Stimulated activated CD8-positive, alpha-beta memory T cell treated with anti-CD3 and anti-CD28 coated beads, Interleukin-12 subunit alpha, Interleukin-12 subunit beta, amount 100 ng/mL, for 4 hours (primary cell): ENCODE measurements at places on chromosomes 4 and X.

- no peak for DNase-seq
Measured at GRCh38 chr4:61070269-61070668, 129.9 kb upstream of the ADGRL3 start.

- DNase-seq, result peak; percentile 10
Measured at GRCh38 chrX:40266490-40267333, 169.0 kb upstream of the BCOR start.

DNA sequence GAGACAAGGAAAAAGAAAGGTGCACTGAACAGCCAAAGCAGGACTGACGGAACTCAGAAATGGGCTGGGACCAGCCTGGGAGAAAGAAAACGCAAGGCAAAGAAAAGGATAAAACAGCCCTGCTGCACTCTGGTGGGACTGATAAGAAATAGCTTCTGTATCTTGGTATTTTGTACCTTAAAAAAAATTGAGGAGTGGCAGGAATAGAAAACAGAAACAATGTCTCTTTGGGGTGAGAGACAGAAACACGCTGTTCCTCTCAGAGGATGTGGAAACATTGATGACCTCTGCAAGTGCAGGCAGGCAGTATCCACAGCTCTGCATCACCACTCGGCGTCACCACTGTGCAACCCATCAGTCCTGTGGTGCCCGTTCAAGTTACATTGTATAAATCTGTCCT lies 152.5 kb upstream of the SPRY1 start:
- no peak for DNase-seq

DNA sequence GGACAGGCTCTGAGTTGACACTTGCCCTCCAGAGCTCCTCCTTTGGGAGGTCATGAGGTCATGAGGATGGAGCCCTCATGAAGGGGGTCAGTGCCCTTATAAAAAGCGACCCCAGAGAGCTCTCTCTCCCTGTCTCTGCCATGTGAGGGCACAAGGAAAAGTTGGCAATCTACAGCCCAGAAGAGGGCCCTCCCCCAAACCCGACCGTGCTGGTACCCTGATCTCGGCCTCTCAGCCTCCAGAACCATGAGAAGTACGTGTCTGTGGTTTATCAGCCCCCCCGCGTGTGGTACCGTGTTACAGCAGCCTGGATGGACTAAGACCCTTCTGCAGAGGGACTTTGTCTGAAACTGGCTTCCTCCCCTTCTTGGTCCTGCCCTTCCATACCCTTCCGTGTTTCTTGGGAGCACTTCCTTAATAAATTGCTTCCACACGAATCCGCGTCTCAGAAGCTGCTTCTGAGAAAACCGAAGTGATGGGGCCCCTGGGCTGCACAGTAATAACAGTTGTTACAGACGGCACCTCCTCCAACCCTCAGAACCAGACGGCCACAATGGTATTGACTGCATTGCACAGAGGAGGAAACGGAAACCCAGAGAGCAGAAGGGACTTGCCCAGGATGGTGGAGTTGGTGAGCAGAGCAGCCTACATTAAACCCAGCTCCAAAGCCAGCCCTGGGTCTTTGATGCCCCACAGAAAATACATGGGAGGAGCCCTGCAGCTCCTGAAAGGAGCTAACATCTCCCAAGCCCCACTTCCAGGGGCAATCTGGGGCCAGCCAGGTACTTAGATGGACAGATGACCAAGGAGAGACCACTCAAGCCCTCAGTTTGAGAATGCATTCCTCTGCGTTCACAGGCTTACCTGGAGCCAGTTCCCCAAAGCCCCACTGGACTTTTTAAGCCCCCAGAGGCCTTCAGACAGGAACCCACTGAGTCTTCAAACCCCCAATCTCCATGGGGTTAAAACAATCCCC lies 242.7 kb downstream of the BCOR start:
- DNase-seq, result peak; percentile 55

GRCh38 chr4:78058591-78059523 lies 1.7 kb downstream of the FRAS1 start:
- DNase-seq, result no peak

DNA sequence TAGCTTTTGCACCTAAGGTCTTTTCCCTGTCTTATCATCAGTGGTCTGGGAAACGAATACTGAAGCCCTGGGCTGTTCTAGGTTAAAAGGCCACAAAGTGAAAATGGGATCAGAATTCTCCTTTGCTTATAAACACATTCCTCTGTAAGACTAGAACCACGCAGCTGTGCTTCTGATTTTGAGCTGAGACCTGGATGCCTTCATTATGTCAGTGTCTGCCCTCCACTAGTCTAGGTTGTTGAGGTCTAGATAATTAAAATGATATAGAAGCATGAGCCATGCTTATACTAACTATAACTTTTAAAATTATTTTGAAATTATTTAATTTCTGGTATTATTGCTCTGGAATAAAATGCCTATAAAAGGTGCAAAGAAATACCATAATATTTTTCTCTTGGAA lies 403.9 kb downstream of the ADGRL3 start:
- no peak for DNase-seq

DNA sequence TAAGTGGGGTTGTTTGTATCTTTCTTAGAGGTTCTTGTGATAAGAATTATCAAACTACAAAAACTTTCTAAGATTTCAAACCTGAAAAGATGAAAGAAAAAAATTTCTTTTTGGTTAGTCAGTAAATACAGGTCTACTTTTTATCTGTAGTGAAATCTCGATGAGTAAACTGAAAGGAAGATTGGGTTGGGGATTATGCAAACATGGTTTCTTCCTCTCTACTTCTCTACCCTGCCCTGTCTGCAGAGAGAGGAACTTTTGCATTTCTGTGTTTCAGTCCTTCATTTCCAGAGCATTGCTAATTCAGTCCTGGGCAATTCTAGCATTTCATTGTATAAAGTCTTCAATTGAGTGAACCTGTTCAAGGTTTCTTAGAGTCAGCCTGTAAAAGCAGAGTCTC lies 51.6 kb upstream of the IL2 start:
- DNase-seq, result no peak

DNA sequence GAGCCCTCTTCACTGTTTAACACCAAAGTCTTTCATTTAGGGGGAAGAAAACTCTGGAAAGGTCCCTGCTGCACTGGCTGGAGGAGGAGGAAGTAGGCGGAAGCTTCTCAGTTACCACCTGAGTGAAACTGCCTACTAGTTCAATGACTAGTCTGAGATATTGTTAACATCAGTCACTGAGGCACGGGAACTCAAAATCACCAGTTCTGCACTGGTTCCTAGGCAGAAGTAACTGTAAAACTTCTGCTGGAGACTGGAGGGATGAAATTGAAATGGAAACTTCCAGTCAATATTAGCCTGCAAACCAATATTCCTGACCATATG lies 178.3 kb downstream of the SNCA start:
- DNase-seq, result no peak

DNA sequence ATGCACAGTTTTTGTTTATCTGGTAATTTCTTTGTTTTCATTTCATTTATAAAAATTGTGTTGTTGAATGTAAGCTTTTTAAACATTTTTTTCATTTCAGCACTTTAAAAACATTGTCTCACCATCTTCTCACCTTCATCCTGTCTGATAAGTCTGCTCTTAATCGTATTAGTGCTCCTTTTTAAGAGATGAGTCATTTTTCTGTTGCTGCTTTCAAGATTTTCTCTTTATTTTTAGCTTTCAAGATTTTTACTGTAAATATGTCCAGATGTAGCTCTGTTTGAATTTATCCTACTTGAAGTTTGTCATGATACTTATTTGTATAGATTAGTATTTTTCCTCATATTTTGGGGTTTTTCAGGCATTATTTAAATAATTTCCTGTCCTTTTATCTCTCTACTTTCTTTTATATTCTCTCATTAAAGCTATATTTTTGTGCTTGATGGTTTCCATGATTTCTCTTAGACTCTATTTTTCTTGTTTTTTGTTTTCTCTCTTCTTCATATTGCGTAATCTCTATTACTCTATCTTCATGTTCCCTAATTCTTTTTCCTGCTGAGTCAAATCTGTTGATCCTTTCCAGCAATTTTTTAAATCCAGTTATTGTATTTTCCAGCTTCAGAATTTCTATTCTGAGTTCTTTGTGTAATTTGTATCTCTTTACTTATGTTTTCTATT lies 1400.4 kb upstream of the PCDH7 start:
- DNase-seq, result no peak

DNA sequence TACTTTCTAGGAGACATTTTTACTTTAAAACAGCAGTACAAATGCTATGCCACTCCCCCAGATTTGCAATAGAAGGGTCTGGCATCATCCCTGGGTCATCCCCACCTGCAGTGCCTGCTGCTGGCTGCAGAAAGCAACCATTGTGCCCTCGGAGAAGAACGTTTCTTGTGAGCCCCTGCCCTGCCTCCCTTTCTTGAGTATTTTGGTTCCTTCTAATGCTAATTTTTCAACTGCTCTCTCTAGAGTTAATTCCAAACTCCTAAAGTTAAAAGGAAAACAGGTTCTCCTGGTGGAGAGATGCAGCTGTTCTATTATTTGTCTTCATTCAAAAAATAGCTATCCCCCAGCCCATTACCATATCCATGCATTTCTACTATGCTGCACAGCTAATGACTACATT lies 107.1 kb downstream of the IDS start:
- DNase-seq, result no peak

- no peak for DNase-seq
Measured at GRCh38 chrX:129653971-129654651, 645 bp downstream of the APLN start.

GRCh38 chrX:21806691-21807090 lies 32.7 kb upstream of the MBTPS2 start:
- DNase-seq, result no peak

DNA sequence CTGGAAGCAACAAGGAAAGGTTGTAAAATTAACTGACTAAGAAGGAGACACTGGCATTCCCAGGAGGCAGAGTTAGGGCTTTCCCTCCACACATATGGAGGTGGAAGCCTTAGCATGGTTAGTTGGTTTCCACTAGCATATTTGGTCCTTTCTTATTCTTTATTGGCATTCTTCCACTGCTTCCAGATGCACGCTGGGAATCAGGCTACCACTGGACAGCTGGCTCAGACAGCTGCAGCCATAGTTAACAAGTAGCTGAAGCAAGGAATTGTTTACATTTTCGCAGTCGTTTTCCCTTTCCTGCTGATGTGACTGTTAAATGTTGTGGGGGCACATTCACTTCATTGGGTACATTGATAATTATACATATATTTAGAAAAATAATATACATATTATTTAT lies 169.2 kb downstream of the GRIA2 start:
- DNase-seq, result no peak

- no peak for DNase-seq
Measured at GRCh38 chrX:117376460-117376859, 740.1 kb downstream of the KLHL13 start.

DNA sequence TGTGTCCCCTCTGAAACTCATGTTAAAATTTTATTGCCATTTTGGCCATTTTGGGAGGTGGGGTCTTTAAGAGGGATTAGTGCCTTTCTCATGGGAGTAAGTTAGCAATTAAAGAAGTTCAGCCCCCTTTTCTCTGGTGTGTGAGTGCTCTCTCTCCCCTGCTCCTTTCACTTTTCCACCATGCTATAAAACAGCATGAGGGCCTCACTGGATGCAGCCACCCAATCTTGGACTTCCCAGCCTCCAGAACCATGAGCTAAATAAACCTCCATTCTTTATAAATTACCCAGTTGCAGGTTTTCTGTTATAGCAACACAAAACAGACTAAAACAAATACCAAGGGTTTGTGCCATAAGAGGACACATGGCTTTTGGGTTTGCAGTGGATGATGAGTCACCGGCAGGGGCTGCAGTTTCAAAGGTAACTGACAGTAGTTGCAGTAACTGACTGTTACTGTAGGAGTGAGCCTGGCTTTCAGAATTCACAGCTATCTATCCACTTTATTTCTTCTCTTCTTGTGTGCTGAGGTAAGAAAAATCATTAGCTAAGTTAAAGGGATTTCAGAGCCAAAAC lies 121.5 kb downstream of the PPEF1 start:
- no peak for DNase-seq

GRCh38 chr4:27059446-27059845 lies 198.8 kb downstream of the STIM2 start:
- no peak for DNase-seq

- no peak for DNase-seq
Measured at GRCh38 chrX:115521741-115522140, 39.2 kb upstream of the PLS3 start.

DNA sequence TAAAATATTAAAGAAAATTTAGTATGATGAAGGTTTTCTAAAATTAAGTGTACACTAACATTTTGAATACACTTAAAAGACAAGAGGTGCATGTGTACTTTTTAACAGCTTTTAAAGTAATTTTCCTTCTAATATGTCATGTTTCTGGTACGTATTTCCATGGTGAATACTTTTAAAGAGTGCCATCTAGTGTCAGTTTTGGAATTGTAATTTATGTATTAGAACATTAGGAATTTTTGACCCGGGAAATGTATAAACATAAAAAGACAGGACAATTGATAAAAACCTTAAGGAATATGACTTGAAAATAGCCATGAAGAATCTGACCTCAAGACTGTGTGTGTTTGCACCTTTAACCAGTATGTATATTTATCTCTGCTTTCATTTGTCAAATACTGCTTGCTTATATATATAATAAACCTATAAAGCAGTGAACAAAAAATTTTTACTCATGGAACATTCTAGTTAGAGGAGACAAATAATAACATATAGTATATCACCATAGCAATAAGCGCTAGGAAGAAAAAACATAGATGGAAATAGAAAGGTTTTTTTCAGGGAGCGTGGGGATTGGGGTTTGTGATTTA lies 7.2 kb downstream of the GSTCD start:
- DNase-seq, result no peak

- no peak for DNase-seq
Measured at GRCh38 chr4:87574996-87575395, 33.3 kb upstream of the DSPP start.

GRCh38 chrX:131187206-131187605 lies 101.9 kb downstream of the IGSF1 start:
- no peak for DNase-seq

GRCh38 chr4:83174844-83175414 lies 60.4 kb upstream of the PLAC8 start:
- DNase-seq, result no peak

- DNase-seq, result no peak
Measured at GRCh38 chr4:47736555-47736954, 101.3 kb downstream of the CORIN start.

- no peak for DNase-seq
Measured at GRCh38 chr4:2079006-2079405, 19.9 kb downstream of the NAT8L start.

DNA sequence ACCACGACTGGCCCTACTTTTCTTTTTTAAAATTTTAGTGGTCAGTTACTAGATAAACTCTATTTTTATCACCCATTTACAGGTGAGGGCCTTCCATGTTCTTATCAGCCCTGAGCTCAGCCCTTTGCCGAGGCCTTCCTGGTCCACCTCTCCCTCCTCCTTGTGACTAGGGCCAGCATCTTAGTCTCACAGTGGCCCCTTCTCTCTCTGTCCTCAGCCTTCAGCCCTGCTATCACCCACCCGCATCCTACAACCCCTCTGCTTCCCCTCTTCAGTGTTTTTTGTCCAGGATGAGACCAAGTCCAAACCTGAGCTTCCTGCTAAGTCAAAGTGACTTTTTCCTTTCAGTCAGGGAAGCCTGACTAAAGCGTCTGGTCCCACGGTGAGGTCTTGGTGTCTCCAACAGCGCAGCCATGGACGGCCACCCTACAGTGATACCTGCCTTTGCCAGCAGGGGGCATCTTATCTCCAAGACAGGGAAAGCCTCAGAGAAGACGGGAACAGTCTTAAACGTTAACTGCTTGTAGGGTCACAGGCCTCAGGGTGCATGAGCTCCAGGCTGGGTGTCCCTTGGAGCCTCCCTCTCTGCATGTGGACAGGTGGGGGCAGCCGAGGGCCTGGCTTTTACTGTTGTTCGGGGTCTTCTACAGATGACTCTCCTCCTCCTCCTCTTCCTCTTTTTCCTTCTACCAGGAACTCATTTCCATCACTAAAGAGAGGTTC lies 11.7 kb upstream of the GAGE10 start:
- DNase-seq, result no peak
